ENCODE measurements at places on chromosomes 5 and 9.
A peak's percentile ranks its signal among the peaks of the same experiment; 100 is the strongest.

DNA sequence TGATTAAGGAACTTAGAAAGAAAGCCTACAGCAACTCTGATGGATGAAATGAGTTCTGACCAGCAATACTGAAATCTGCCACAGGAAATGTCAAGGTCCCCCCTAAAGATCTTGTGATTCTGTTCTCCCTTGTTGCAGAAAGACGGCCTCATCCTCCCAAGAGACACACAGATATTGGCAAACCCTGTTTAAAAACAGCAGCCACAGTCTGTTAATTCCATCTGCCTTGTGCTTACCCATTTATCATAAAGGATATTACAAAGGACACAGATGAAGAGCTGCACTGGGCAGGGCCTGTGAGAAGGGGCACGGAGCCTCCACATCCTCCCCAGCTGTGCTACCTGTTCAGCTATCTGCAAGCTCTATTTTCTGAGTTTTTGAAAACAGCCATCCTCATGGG is 15.2 kb downstream of the RAPGEF1 start:
- no peak for DNase-seq

DNA sequence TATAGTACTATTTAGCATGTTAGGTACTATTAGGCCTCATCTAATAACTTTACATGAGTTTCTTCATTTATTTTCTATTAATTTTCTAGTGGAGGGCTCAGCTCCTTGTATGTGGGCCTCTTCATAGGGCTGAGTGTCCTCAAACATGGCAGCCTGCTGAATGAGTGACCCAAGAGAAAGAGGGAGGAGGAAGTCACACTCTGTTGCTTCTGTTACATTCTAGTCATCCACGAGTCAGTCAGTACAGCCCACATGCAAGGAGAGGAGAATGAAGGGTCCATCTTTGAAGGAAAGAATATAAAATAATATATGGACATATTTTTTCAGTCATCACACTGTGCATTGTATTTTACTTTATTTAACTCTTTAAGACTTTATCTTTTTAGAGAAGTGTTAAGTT is 66.6 kb upstream of the NR3C1 start:
- no peak for DNase-seq

DNA sequence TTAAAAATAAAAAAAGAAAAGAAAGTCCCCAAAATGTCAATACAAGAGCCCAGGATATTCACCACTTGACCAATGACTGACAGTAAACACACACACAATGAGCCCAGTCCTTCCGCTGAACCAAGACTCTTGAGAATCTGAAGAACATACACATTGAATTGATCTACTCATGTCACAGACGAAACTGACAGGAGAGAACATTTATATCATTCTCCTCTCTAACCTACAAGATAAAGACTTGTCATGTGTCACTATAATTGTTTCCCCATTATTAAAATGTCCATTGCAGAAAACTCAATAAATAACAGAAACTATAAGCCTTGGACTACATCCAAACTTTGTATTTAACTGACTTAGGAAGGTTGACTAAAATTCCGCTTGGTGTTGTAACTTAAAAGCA is 296.7 kb downstream of the EPB41L4A start:
- DNase-seq, result no peak

GRCh38 chr9:136327304-136327974 is at the start of gene GPSM1:
Gene GPSM1, plus strand, starts transcription at chr9:136327539. Its CDS starts 157 bp downstream, at chr9:136327696.
- DNase-seq, result peak; percentile 64

GRCh38 chr9:91818647-91819403 is 131.2 kb downstream of the ROR2 start:
- DNase-seq, result no peak

DNA sequence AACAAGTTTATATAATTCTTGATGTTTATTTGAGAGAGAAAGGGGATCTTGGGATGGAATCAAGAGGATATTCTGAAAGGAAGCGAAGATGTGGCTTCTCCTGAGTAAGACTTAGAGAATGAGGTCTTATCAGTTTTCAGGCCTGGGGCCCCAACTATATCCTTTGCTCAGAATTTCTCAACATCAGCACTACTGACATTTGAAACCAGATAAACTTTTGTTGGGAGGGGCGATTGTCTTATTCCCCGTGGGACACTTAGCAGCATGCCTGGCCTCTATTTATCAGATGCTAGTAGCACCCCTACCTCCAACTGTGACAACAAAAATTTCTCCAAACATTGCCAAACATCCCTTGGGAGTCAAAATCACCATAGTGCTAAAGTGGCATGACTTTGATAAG is 567.7 kb downstream of the MAT2B start:
- DNase-seq, result no peak

- no peak for DNase-seq
These were observed 72.6 kb downstream of the GPBP1 start for GRCh38 chr5:57246426-57246825.

GRCh38 chr9:79570448-79571308 is 1.1 kb upstream of the TLE4 start:
- peak; percentile 55 for DNase-seq

DNA sequence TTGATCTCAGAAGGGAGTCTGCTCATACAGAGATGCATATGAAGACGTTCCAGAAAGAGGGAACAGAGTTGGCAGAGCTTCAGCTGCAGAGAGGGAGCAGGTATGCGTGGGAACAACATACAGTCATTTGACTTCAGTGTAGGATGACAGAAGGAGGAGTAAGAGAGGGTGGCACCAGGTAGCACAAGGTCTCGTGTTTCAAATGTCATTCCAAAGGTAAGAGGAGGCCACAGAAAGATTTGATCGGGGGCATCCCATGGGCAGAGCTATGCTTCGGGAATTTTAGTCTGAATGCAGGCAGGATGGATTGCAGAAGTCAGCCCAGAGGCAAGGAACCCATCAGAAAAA is 367.1 kb downstream of the CDK5RAP2 start:
- DNase-seq, result no peak

GRCh38 chr5:147248561-147248960 is 13.7 kb downstream of the STK32A start:
- no peak for DNase-seq

GRCh38 chr9:89524963-89525362 is 27.1 kb upstream of the SEMA4D start:
- no peak for DNase-seq

- no peak for DNase-seq
These were observed 1.8 kb downstream of the MVB12B start for GRCh38 chr9:126328407-126328806.

DNA sequence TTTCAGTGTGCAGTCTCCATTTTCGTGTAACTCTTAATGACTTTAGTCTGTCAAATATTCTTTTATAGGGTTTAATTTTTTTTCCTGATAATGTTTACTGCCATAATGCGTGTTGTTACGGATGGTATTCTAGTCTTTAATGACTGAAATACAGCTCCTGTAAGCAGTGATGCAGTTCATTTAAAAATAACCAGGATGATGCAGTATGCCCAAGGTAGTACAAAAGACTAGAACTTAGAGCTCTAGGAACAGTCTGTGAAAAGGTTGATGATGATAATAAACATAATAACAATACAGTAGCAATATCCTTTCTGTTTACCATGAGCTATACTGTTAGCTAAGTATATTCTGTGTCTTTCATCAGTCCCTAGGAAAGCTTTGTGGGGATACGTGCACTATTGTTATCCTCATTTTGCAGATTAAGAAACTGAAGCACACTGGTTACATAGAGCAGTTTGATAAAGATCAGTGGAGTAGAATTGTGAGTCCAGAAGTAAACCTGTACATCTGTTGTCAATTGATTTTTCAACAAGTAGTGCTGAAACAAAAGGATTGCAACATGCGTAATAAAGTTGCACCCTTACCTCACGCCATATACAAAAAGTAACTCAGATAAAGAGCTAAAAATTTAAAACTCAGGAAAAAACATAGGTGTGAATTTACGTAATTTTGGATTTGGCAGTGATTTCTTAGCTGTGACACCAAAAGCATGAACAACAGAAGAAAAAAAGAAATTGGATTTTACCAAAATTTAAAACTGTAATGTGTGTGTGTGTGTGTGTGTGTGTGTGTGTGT is 64.5 kb downstream of the MTREX start:
- no peak for DNase-seq

GRCh38 chr5:24616566-24616965 is 28.2 kb downstream of the CDH10 start:
- no peak for DNase-seq

DNA sequence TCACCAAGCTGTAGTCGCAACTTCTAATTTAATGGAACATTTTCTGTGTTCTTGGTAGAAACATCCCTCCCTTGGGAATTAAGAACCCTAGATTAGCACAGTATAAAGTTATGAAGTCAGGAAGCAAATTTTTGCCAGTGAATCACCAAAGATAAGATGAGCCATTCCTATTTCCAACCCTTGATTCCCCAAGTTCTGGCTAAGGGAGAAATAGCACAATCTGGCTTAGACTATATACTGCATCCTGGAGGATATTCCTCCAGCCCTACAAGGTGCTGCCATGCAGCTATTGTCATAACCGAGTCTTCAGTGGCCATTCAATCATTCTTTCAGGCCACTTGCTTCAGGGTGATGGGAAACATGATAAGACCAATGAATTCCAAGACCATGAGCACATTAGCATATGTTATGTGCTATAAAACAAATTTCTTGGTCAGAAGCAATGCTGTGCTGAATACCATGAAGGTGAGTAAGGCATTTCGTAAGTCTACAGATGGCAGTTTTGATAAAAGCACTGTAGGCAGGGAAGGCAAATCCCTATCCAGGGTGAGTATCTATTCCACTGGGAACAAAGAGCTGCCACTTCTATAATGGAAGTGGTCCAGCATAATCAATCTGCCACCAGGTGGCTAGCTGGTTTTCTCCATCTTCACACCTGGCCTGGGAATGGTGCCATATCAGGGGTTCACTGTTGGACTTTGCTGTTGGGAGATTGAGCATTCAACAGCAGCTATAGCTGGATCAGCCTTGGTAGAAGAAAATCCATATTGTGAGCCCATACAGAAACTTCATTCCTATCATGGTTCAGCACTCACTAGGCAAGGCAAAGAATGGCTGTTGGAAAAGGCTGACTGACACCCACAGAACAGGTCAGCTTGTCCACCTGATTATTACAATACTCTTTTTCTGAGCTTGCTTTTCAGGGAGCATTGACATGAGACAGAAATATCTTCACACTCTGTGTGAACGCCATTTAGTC is 19.6 kb upstream of the ARL15 start:
- peak; percentile 98 for DNase-seq

GRCh38 chr5:4700069-4700468 is 440.1 kb upstream of the ADAMTS16 start:
- DNase-seq, result peak; percentile 78

DNA sequence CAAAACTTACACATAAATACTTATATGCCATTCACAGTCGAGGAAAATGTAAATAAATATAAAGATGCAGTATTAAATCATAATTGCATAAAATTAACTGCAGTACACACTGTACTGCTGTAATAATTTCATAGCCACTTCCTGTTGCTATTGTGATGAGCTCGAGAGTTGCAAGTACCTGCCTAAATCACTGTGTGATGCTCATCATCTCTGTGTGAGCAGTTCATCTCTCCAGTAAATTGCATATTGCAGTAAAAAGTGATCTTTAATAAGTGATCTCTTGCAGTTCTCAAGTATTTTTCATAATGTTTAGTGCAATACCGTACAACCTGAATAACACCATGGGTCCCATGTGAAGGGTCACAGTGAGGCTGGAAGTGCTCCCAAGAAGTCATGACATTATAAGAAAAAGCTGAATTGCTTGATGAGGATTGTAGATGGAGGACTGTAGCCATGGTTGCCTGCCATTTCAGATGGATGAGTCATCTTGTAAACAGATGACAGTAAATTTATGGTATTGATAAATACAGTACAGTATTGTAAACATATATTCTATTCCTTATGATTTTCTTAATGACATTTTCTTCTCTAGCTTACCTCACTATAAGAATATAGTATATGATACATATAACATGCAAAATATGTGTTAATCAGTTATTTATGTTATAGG is 34.9 kb downstream of the SYK start:
- DNase-seq, result no peak

GRCh38 chr5:132232465-132232864 is 4.8 kb upstream of the P4HA2 start:
- no peak for DNase-seq

GRCh38 chr9:93955981-93956784 is 1.0 kb upstream of the BARX1 start:
- DNase-seq, result no peak

GRCh38 chr5:40578501-40579451 is 100.9 kb upstream of the PTGER4 start:
- DNase-seq, result no peak

GRCh38 chr5:150335778-150336177 is 21.7 kb upstream of the TCOF1 start:
- no peak for DNase-seq

DNA sequence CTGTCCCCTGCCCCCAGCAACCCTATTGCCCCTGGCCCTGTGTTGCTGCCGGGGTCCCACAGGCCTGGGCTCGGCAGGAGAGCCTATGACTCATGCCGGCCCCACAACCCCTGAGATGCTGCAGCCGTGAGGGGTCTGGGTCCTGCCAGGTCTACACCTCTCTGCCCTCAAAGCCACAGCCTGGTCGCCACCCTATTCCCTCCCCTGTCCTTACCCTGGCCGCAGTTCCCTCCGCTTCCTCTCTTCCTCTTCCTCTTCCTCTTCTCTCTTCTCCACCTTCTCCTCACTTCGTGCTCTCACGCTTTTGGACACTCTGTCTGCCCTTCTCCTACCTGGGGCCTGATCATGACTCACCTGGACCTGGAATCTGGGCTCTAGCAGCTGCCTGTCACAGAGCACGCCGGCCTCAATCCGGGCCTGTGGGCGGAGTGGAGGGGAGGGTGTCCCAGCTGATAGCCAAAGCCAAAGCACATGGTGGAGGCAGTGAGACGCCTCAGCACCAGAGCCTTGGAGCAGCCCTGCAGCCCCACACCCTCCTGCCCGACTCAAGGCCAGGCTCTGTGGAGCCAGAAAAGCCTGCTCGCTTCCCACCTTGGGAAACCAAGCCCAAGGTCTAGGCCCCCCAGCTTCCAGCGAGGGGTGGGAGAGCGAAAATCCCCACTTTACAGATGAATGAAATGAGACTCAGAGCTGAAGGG is 26.8 kb upstream of the CSF1R start:
- peak; percentile 35 for DNase-seq

GRCh38 chr5:79578876-79579275 is 33.4 kb upstream of the TENT2 start:
- no peak for DNase-seq

DNA sequence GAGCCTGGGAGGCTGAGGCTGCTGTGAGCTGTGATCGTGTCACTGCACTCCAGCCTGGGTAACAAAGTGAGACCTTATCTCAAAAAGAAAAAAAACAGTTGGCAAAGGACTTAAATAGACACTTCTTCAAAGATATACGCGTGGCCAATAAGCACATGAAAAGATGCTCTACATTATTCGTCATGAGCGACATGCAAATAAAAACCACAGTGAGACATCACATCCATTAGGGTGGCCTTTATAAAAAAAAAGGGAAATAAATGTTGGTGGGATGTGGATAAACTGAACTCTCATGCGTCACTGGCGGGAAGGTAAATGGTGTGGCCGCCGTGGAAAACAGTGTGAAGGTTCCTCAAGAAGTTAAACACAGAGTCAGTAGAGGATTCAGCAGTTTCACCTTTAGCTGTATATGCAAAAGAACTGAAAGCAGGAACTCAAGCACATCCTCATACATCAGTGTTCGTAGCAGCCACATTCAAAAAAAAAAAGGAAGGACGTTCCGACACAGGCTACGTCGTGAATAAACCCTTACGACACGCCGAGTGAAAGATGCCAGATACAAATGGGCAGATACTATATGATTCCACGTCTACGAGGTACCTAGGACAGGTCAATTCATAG is 24.5 kb upstream of the NRARP start:
- no peak for DNase-seq

- DNase-seq, result no peak
These were observed 426.4 kb downstream of the DTWD2 start for GRCh38 chr5:118561971-118562370.
